ENCODE measurements at places on chromosomes 16 and 17. TPM values are rescaled to one million over a fixed set of nuclear protein-coding genes. Genes with fewer than 3 reads are reported as not detected.

- no peak overlapping the region for H3K27ac ChIP-seq
- no peaks in the 10 kb centered on the region for H3K27me3 ChIP-seq
- peaks cover 19% of the 10 kb centered on the region for H3K4me1 ChIP-seq
- no peak for DNase-seq
- peaks cover 34% of the 10 kb centered on the region for H3K36me3 ChIP-seq
Observed at GRCh38 chr16:89273741-89274472, 56.4 kb downstream of the ZNF778 start.

- no peaks in the 10 kb centered on the region for H3K36me3 ChIP-seq
- no peaks in the 10 kb centered on the region for H3K27me3 ChIP-seq
- H3K4me1 ChIP-seq = peaks cover 39% of the 10 kb centered on the region
Observed at GRCh38 chr16:85195271-85195647, 83.0 kb upstream of the CIBAR2 start.

DNA sequence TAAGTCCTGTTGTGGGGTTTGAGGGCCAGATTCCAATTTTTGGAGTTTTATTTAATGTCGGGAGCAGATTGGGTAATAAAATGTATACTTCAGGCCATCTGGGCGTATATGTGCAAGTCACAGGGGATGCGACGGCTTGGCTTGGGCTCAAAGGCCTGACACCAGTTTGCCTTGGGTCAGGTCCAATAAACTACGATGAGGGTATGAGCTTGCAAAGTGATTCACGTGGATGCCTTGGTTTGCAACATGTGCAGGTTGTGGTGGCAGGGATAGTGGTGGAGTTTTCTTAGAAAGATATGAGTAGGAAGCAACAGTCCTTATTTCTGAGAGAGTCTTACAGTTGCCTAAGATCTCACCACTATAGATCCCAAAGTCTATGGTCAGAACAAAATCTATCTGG lies 157.0 kb upstream of the CDH11 start:
- no peak overlapping the region for H3K27ac ChIP-seq
- peaks cover 27% of the 10 kb centered on the region for H3K4me1 ChIP-seq
- H3K4me3 ChIP-seq = no peak overlapping the region
- DNase-seq = no peak

GRCh38 chr16:57976331-57976796 lies 5.4 kb upstream of the CNGB1 start:
- no peaks in the 10 kb centered on the region for H3K36me3 ChIP-seq
- no peak for DNase-seq
- no peaks in the 10 kb centered on the region for H3K27me3 ChIP-seq
- no peak overlapping the region for H3K27ac ChIP-seq
- no peak overlapping the region for H3K4me3 ChIP-seq

- no peaks in the 10 kb centered on the region for H3K4me1 ChIP-seq
- DNase-seq = no peak
- H3K27me3 ChIP-seq = no peaks in the 10 kb centered on the region
- H3K27ac ChIP-seq = no peak overlapping the region
- no peak overlapping the region for H3K4me3 ChIP-seq
Observed at GRCh38 chr16:87418644-87419043, 26.5 kb downstream of the MAP1LC3B start.

- no peaks in the 10 kb centered on the region for H3K27me3 ChIP-seq
- DNase-seq = no peak
- no peaks in the 10 kb centered on the region for H3K4me1 ChIP-seq
Observed at GRCh38 chr16:26363581-26363980, 671.8 kb downstream of the HS3ST4 start.

GRCh38 chr17:42116705-42117396 lies 4.3 kb downstream of the KAT2A start:
- H3K27ac ChIP-seq = no peak overlapping the region
- peak; percentile 89 for DNase-seq
- no peaks in the 10 kb centered on the region for H3K27me3 ChIP-seq

DNA sequence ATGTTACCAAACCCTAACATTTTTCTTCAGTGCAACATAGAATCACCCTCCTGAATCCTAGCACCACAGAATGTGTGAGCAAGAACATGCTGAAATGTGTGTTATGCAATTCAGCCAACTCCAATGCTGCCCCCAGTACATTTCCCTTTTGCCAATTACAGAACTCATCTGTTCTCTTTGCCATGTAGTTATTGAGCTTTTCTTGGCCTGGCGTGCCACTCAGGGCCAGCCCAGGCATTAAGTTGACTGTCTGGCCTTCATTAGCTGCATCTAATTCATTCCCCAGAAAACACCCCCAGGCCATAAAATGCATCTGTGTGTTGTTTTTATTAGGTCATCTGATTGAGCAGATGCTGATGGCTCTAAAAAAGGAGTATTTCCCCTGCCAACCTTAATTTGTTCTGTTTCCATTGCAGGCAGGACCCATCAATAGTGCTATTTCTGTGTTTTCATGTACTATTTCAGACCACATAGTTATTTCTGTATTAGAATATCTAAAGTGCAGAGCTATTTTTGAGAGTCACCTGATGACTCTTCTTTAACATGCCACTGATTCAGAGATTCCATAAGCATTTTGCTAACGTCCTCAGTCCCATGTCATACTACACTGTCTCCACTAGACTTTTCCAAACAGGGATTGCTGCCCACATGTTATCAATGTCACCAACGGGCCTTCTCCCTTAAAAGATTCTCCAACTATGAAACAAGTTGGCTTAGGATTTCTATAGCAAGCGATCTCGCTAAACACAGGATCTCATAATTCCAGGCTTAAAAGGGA lies 969.7 kb downstream of the CDH11 start:
- H3K4me3 ChIP-seq = no peak overlapping the region
- no peak for DNase-seq
- no peak overlapping the region for H3K27ac ChIP-seq
- H3K27me3 ChIP-seq = no peaks in the 10 kb centered on the region
- H3K36me3 ChIP-seq = no peaks in the 10 kb centered on the region

GRCh38 chr16:49345829-49346228 lies 27.8 kb upstream of the C16orf78 start:
- peak; percentile 3 for DNase-seq
- no peak overlapping the region for H3K4me3 ChIP-seq
- H3K36me3 ChIP-seq = no peaks in the 10 kb centered on the region
- H3K27me3 ChIP-seq = peaks cover 21% of the 10 kb centered on the region
- no peak overlapping the region for H3K27ac ChIP-seq

DNA sequence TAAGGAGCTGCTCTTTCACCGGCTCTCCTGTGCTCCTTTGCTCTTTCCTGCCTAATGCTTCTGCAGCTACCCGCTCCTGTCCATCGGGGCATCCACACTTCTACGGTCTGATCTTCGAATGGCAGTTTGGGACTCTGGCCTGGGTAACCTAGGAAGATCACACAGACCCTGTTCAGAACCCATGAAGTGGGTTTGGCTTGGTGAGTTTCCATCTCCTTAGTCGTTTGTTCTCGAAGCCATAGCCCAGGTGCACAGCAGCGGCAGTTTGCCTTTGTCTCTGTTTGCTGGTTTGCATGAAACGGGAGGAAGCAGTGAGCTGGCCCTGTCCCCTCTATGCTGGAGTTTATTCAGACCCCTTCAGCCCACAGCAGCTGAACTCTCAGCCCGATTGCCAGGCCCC lies 29.0 kb downstream of the PSMD7 start:
- H3K27me3 ChIP-seq = no peaks in the 10 kb centered on the region
- H3K4me1 ChIP-seq = no peaks in the 10 kb centered on the region
- H3K27ac ChIP-seq = no peak overlapping the region
- peaks cover 5% of the 10 kb centered on the region for H3K36me3 ChIP-seq
- no peak overlapping the region for H3K4me3 ChIP-seq

DNA sequence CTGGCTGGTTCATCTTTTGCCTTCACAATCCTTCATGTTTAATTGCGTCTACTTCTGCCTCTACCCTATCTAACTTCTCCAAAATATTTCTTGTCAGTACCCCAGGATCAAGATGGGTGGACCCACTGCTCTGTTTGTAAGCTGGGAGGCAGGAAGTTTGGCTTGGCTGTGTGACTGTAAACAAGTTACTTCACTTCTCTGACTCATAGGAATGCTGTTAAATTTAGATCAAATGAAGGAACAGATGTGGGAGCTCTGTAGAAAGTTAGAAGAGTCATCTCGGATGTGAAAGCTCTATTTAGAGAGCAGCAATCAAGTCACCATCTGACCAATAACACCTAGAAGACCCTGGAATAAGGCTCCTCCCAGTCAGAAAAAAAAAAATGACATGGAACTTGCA lies 55.2 kb upstream of the MRTFB start:
- peaks cover 21% of the 10 kb centered on the region for H3K4me1 ChIP-seq
- no peaks in the 10 kb centered on the region for H3K27me3 ChIP-seq
- H3K4me3 ChIP-seq = no peak overlapping the region
- no peaks in the 10 kb centered on the region for H3K36me3 ChIP-seq

GRCh38 chr17:76241204-76241538 lies 878 bp upstream of the RNF157 start:
- H3K36me3 ChIP-seq = no peaks in the 10 kb centered on the region
- H3K27ac ChIP-seq = no peak overlapping the region
- peaks cover 29% of the 10 kb centered on the region for H3K27me3 ChIP-seq
- DNase-seq = no peak

- peak overlapping the region; percentile 85 for H3K4me3 ChIP-seq
- H3K27me3 ChIP-seq = no peaks in the 10 kb centered on the region
- DNase-seq = peak; percentile 70
Observed at GRCh38 chr17:1561420-1562175, 994 bp downstream of the PITPNA start.

DNA sequence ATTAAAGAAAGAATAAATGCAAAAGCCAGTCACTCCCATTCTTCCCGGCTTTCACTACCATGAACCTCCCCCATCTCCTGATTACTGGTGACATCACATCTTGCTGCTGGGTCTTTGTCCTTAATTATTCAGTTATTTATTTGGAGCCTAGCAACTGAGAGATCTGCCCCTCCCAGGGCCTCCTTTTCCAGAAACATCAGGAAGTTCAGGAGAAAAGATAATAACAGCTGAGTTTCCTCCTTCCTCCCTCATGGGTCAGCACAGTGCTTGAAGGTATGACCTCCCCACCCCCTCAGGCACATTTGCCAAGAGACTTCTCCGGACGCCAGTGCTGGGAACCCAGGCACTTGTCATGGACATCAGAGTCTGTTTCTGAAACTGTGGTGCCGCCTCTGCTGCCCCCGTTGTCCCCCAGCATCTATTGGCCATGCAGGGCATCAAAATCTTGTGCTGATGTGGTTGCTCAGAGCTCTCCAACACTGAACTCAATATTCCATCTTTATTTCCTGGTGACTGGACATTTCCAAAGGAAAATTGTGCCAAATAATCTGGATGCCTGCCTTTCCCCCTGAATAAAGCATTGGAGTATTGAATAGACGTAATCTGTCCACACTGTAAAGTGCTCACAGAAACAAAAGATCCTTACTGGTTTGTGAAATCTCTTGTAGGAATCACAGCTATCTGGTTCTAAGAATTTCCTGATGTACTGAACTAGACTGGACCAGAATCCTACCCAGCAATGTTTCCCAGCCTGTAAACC lies 71.8 kb downstream of the ZNF18 start:
- no peaks in the 10 kb centered on the region for H3K4me1 ChIP-seq
- no peak overlapping the region for H3K4me3 ChIP-seq
- no peaks in the 10 kb centered on the region for H3K27me3 ChIP-seq
- H3K27ac ChIP-seq = no peak overlapping the region
- no peaks in the 10 kb centered on the region for H3K36me3 ChIP-seq

- no peaks in the 10 kb centered on the region for H3K27me3 ChIP-seq
- H3K4me1 ChIP-seq = no peaks in the 10 kb centered on the region
- no peak overlapping the region for H3K4me3 ChIP-seq
- DNase-seq = peak; percentile 35
- no peaks in the 10 kb centered on the region for H3K36me3 ChIP-seq
- H3K27ac ChIP-seq = no peak overlapping the region
Observed at GRCh38 chr17:16988749-16989229, 16.9 kb upstream of the TNFRSF13B start.

DNA sequence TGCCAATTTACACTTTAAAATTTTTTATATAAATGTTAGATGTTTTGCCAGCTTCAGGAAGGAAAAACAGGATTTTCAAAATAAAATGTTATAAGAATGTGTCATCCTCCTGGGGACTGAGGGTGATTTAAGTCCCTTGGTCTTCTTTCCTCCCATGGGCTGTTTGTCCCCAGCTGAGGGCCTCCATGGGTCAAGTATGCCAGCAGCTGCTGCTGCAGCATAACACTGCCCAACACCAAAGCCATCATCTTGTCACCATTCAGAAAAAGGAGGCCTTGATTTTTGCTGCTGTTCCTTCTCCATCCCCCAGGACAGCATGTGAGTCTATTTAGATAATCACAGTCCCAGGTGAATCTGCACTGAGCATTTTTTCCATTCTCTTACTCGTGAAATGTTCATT lies 188.5 kb downstream of the LGALS9B start:
- no peaks in the 10 kb centered on the region for H3K27me3 ChIP-seq
- DNase-seq = no peak
- no peaks in the 10 kb centered on the region for H3K36me3 ChIP-seq
- no peak overlapping the region for H3K4me3 ChIP-seq
- peaks cover 18% of the 10 kb centered on the region for H3K4me1 ChIP-seq
- no peak overlapping the region for H3K27ac ChIP-seq

The CCDC78 gene
- total RNA-seq = 16.5 TPM

The CCL13 gene
- not detected for total RNA-seq

The SOX15 gene
- 5.4 TPM for total RNA-seq

The BRIP1 gene
- 3.1 TPM for total RNA-seq

The ZNF778 gene
- total RNA-seq = 25.8 TPM

The NPW gene
- 3.3 TPM for total RNA-seq

The MILR1 gene
- total RNA-seq = not detected

The HID1 gene
- 35.2 TPM for total RNA-seq

The RHBDL3 gene
- total RNA-seq = 0.04 TPM

All from cardiac muscle cell (in vitro differentiated cells and primary cell).